AG04449 (cell line): ENCODE measurements at places on chromosomes 3 and 15.

- no peak for DNase-seq
These were observed 158.8 kb downstream of the ALCAM start for GRCh38 chr3:105525531-105525930.

DNA sequence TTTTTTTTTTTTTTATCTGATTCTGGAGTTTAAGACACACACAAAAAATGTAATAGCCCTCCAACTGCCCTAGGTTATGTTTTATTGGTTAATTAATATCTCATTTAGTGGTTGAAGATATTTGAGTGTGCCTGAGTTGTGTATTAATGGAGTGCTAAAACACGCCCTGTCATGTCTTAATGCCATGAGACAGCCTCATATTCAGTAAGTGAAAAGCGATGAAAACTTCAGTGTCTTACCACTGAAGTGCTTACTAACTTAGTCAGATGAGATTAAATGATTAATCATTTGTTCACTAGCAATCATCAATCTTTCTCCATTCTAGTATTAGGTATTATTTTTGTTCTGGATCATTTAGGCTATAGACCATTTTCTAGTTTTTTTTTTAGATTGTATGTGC is 544.7 kb upstream of the ROBO2 start:
- DNase-seq: no peak

DNA sequence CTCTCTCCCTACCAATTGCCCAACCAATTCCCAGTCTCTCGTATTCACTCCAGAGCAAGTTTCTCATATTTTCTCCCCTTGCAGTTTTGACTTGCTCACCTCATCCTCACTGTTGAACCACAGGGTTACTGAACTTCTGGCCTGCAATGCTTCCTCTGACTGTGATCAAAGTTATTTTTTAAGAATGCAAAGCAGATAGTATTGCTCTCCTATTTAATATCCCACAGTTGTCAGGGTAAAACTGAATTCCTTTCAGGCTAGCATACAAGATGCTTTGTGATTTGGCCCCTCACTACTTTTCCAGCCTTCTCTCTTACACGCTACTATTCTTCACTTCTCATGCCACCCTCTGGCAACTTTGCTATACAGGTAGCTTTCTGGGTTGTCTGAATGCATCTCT is 80.9 kb downstream of the LRRFIP2 start:
- no peak for DNase-seq

DNA sequence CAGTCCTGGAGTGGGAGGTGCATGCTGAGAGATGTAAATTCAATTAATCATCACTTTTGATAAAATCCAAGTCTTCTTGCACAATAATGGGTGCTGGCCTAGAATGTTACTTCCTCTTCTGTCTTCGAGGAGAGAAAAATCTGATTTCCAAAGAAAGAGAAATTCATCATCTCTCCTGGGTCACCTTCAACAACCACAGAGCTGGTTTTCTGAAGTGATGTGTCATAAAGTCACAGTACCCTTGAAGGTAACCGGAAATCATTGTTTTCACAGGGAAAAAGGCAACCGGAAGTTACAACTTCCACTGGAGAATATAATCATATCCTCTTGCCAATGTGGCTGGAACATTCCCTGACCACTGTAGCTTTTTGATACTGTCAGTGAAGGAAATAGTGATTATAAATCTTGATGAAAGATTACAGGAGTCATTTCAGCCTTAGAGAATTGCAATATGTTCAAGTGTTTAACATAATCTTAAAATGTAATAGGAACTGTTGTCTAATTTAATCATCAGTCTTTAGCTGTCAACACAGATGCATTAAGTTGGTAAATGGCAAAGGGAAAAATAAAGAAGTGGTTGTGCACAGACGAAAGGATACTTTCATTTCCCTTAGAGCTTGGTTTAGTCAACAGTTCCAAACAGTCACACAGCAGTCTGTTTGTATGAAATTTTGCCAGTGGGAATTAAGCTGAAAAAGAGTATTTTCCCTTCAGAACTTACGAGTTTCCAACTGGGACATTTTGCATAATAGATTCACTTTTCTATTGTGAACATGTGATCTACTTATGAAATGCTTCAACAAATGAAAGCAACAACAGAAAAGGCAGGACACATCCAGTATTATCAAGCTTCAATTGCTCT is 106.5 kb upstream of the SLC4A7 start:
- DNase-seq: no peak
